Natural killer cell (primary cell): ENCODE measurements at places on chromosomes 6 and 20. TPM values are rescaled to one million over a fixed set of nuclear protein-coding genes. Genes with fewer than 3 reads are reported as not detected.

CFAP206 gene
- total RNA-seq: not detected

INSM1 gene
- total RNA-seq: not detected

ZNF831 gene
- 42.0 TPM for total RNA-seq

SASH1 gene
- total RNA-seq: 0.63 TPM

ZNF391 gene
- total RNA-seq: 0.83 TPM

C6orf141 gene
- not detected for total RNA-seq

C6orf163 gene
- 2.3 TPM for total RNA-seq

FAM209B gene
- 3.1 TPM for total RNA-seq

MEP1A gene
- total RNA-seq: not detected

UBE2V1 gene
- 238 TPM for total RNA-seq
